ENCODE measurements at places on chromosomes 7 and 10. TPM values are rescaled to one million over a fixed set of nuclear protein-coding genes. Genes with fewer than 3 reads are reported as not detected.

The LFNG gene
- 5.6 TPM for total RNA-seq

The PIK3CG gene
- total RNA-seq: 0.74 TPM

DNA sequence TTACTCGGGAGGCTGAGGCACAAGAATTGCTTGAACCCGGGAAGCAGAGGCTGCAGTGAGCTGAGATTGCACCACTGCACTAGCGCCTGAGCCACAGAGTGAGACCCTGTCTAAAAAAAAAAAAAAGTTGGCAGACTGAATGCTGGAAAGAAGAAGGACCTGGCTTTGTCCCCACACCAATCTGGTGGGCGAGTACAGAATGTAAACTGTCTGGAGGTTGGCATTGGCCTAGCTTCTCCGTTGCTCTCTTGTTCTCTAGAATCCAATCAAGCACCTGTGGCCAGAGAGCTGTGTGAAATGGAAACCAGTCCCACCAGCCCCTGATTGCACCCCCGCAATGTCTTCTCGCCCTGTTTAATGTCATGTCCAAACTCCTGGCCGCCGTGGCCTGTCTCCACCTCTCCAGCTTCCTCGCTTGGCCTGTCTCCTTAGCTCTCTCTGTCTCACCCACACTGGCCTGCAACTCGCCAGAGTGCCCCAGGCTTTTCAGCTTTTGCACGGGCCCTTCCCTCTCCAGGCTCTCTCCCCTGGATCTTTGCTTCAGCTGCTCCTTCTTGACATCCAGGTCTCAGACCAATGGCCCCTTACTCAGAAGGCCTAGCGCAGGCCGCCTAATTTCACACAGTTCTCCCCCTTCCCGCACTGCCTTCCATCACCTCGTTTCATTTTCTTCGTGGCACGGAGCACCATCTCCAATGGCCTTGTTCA is 670 bp upstream of the AGK start:
- peak; percentile 57 for DNase-seq

The AEBP1 gene
- total RNA-seq: 0.43 TPM

The ODAD2 gene
- total RNA-seq: not detected

The AMPH gene
- not detected for total RNA-seq

DNA sequence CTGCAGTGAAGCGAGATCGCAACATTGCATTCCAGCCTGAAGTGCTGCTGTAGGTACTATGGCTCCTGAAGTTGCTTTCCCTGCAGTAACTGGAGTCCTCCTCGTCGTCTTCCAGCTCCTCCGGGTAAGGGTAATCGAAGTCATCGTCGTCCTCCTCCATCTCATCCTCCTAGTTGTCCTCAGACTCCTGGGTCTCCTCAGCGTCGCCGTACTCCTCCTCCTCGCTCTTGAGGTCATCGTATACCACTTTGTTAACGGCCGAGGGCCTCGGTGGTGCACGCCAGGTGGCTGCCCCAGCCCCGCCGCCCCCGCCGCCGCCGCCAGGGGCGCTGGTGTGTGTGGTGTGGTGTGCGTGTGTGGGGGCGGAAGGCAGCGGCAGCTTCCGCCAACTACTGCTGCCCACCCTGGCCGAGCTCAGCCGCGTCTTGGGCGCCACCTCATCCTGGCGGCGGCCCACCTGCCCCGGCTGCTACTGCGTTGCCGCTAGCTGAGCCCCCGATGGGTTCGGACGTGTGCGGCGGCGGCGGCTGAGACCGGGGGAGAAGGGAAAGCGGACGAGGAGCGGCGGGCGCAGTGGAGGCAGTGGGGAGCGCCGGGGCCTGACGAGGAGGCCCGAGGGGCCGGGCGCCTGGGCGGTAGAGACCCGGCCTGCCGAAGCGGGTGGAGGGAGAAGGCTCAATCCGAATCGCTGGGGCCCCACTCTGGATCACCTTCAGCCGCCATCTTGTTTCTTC is 11.8 kb upstream of the ACBD5 start:
- DNase-seq: no peak

The PNLIPRP3 gene
- not detected for total RNA-seq

The TMEM196 gene
- total RNA-seq: not detected

Measured in G401 (cell line).